ENCODE measurements at places on chromosomes 6 and 20.

DNA sequence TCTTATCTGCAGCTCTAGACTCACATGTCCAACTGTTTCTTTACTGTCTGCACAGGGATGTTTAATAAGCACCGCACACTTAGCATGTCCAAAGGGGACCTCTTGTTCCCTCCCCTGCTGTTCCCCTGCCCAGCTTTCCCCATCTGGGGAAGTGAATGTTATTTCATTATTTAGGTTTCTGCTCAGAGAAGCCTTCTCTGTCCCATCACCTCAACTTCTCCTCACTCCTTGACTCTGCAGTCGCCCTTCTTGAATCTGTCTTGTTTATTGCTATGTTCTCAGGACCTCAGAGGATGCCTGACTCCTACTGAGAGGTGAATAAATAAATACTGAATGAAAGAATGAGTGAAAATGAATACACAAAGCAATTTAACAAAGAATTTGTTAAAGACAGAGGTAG lies 121.0 kb downstream of the SASH1 start:
- no peak for DNase-seq

- no peak for DNase-seq
These were observed 10.4 kb downstream of the TRAPPC3L start for GRCh38 chr6:116535109-116535508.

DNA sequence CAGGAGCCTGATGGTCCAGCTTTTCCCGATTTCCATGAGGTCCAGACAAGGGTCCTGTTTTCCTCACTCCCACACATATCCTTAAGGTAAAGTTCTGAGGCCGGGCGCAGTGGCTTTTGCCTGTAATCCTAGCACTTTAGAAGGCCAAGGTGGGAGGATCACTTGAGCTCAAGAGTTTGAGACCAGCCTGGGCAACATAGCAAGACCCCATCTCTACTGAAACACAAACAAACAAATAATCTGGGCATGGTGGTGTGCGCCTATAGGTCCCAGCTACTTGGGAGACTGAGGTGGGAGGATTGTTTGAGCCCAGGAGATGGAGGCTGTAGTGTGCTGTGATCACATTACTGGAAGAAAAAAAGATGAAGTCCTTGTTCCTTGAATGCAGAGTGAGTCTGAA lies 53.2 kb upstream of the IYD start:
- no peak for DNase-seq

- DNase-seq, result no peak
These were observed 25.6 kb upstream of the IER3 start for GRCh38 chr6:30769853-30770524.

- DNase-seq, result no peak
These were observed 210.5 kb downstream of the MOXD1 start for GRCh38 chr6:132190815-132191175.

- DNase-seq, result no peak
These were observed 24.5 kb downstream of the ACSS1 start for GRCh38 chr20:25033265-25033923.

GRCh38 chr6:1630212-1630770 lies 20.6 kb downstream of the FOXC1 start:
- no peak for DNase-seq

DNA sequence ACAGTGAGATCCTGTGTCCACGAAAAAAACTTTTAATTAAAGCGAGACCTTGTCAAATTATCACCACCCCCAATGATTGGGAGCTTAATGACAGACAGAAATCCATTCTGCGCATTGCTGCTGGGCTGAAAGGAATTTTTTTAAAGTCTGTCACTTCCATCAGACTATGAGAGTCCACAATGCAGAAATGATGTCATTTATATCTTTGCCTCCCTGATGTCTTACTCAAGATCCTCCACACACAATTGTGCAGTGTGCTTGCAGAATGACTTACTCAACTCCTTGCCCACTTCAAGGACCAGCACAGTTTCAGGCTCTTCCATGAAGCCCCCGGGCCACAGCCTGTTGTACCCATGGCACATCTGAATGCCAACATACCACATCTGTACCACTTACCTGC lies 41.0 kb downstream of the GPLD1 start:
- DNase-seq, result no peak

DNA sequence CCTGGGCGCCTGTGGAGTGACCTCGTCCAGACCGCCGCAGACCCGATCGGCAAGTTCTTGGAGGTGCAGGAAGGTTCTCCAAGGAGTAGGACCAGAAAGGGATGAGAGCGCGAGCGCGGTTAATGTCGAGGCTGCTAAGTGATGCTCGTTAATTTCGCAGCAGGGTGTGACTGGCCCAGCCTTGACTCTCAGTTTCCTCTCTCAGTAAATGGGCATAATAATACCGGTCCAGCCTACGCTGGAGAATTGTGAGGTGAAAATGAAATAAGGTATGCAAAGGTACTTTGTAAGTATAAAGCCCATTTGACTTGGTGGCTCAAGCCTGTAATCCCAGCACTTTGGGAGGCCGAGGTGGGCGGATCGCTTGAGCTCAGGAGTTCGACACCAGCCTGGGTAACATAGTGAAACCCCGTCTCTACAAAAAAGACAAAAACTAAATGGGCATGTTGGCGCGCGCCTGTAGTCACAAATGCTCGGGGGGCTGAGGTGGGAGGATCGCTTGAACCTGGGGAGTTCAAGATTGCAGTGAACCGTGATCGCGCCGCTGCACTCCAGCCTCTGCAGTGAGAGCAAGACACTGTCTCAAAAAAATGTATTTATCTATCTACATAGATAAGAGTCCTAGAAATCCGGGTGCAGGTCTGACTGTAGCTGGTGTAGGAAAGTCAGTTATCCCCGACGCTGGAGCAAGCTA lies 634 bp upstream of the BTBD9 start:
- DNase-seq, result no peak

DNA sequence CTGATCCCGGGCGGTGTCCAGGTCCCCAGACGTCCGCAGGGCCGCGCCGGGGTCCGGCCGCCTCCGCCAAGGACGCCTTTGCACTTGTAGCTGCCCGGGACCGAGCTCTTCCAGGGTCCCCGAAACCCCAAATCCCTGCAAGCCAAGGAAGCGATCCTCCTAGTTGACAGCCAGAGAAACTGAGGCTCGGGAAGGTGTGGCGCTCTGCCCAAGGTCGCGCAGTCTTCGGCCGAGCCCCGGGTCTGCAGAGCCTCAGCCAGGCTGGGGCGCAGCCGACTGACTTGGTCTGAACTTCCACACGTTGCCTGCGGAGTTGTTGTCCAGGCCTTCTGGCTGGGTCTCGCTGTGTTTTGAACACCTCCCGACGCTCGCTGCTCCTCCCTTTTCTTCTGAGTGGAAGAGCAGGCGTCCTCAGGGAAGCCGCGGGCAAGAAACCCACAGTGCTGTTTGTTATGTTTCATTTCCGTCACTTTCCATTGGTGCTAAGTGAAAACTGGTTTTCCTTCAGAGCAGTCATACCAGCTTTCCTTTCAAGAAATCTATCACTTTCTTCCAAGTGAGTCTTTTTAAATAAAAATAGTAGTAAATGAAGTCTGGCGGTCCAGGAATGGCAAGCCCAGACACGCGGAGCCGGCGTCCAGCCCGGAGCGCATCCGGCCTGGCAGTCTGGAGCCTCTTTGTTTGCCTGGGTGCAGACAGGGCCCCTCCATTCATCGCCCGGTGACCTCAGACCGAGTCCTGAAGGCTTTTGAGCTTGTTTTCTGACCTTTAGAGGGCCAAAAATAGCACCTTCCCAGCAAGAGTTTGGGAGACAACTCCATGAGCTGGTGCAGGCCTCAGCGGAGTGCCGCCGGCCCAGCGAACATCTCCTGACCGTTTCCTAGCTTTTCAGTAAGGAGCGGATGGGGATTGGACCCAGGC lies 698 bp downstream of the FAM210B start:
- DNase-seq, result peak; percentile 38

All from stimulated activated CD4-positive, alpha-beta T cell treated with anti-CD3 and anti-CD28 coated beads, Interleukin-15, amount 100 ng/mL, for 24 hours (primary cell).